ENCODE measurements at places on chromosomes 4 and X.

DNA sequence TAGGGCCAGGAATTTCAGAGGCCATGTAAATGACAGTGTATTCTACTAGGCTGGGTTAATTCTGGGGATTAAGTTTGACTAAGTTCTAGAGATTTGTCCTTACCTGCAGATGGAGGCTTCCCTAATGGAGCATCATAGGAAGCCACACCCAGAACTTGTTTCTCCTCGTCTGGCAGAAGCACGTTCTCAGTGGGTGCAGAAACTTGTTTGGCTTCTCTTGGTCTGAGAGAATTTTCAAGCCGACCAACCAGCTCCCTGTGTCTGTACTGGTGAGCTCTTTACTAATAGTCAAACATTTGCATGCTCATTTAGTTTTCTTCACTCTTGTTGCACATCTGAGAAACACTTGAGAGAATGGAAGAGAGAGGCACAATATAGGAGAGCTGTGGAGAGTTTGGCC, 907 bp upstream of the ATP10D start:
- DNase-seq: no peak

- DNase-seq: no peak
Observed at GRCh38 chrX:17802756-17803155, 58.3 kb downstream of the RAI2 start.

DNA sequence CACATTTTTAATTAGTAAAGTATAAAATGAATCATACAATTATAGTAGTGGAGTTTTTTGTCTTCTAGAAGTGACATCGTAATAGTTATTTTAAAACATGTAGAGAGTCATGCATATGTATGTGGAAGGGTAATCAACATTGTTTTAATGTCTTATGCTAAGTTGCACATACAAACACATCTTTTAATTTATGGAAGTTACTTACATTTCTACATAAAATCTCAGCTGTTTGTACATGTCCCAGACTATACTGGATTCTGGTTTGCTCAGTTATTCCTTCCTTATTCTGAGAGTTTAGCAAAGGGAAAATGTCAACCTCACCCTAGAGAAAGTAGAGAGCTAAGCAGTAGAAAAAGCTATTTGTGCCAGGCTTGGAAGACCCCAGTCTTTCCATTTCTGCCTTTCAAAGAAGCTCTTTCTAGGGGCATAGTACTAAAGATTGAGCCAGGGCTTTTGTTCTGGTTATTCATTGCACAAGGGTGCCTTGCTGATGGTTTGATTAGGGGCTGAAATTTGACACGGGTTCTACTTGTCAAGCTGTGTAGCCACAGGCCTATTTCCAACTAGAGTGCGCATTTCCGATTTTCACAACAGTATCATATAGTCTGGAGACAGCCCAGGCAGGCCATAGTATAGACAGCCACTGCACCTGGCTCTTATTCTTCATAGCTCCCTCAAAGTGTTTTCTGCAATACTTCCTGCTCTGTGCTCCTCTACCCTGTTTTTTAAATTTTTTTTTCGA, 106.3 kb downstream of the RPA4 start:
- no peak for DNase-seq

GRCh38 chr4:88158038-88158488, 376 bp downstream of the ABCG2 start:
- no peak for DNase-seq

GRCh38 chr4:77385124-77385969, 220.3 kb upstream of the CXCL13 start:
- peak; percentile 37 for DNase-seq

- no peak for DNase-seq
Observed at GRCh38 chr4:176303938-176304337, 15.8 kb upstream of the SPCS3 start.

All from AG09309 (cell line).